ENCODE measurements at places on chromosomes 2 and 18. TPM values are rescaled to one million over a fixed set of nuclear protein-coding genes. Genes with fewer than 3 reads are reported as not detected.

DNA sequence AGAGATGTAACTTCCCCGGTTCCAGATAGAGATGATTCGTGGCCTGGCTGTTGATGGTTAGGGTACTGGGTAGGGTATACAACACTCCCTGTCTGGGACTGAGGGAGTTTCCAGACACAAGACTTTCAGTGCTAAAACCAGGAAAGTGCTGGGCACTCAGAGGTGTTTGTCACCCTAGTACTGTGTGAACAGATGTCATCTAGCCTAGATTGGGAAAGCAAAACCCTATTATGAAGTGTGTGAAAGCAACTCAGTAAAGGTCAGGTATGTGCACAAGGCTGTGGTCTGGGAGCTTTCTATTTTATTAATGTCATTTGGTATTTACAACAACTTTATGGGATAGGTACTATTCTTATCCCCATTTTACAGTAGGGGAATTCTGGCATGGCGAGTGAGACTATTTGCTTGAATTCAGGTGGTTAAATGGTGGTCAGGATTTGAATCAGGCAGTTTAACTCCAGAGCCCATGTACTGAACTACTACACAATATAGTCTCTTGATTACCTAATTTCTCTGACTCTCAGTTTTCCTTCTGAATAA is 2.6 kb downstream of the BZW1 start:
- H3K27ac ChIP-seq: no peak overlapping the region
- H3K36me3 ChIP-seq: peaks cover 54% of the 10 kb centered on the region
- H3K27me3 ChIP-seq: no peaks in the 10 kb centered on the region
- DNase-seq: no peak

DNA sequence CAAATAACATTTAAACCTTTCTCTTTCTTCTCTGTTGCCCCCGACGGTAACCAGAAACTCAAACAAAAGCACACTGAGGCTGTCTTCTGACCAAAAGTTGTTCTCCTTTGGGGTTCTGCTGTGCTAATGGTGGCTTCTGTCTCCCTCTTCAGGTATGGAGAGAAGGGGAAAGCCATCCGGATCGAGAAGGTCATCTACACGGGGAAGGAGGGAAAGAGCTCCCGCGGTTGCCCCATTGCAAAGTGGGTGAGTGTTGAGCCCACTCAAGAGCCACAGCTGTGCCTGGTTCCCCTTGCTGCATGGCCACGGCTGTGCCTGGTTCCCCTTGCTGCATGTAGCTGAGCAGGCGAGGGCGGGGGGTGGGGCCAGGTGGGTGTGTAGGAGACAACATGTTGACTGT is 67.4 kb downstream of the BOLA3 start:
- no peaks in the 10 kb centered on the region for H3K4me1 ChIP-seq
- H3K36me3 ChIP-seq: no peaks in the 10 kb centered on the region
- no peak for DNase-seq
- no peak overlapping the region for H3K4me3 ChIP-seq
- H3K27ac ChIP-seq: no peak overlapping the region

GRCh38 chr2:151576080-151576479 is 158.2 kb downstream of the NEB start:
- no peaks in the 10 kb centered on the region for H3K4me1 ChIP-seq
- H3K27ac ChIP-seq: no peak overlapping the region
- no peak for DNase-seq

DNA sequence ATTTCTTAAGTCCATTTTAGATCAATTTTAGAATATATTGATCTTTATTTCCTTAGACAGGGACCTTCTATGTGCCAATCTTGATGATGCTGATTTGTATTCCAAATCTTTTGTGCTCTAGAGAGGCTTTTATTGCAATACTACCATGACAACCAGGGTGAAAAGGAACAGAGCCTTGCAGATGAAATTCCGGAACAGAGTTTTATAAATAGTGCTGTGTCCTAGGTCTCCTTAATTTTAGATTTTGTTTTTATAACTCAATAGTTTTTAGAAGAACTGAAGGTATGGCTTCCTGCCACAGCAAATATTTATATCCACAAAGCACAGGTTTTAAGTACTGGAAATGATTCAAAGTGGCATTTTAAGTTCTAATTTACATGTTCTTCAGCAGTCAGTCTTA is 160.2 kb downstream of the PMAIP1 start:
- H3K36me3 ChIP-seq: no peaks in the 10 kb centered on the region
- no peak overlapping the region for H3K27ac ChIP-seq
- H3K4me1 ChIP-seq: no peaks in the 10 kb centered on the region
- H3K4me3 ChIP-seq: no peak overlapping the region

Gene SLC11A1
- total RNA-seq: 36.6 TPM

DNA sequence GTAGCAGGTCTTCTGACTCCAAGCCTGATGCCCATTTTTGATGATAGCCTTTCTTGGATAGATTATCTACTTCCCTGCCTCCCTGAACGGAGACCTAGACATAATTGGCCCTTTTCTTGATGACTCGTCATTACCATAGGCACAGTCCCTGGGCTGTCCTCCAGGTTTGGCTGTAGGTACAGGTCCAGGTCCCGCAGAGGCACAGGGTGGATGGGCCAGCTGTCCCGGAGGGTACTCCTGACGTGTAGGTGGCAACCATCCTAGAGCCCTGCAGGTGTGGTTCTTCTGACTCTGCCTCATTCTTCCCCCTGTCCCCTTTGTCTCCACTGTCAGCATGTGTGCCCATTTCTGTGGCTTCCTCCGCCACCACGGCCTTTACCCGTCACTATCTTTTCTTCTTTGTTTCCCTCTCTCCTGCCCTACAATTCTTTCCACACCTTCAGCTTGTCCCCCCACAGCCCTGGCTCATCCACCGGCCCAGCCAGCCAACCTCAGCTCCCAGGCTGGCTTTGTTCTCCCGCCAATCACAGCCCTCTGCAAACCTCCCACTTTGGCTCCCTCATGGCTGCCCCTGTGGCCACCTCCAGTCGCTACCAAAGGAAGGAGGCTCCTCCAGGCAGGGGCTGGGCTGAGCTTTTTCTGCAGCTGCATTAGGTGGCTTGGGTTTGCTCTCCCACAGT is 102.8 kb downstream of the SMAD7 start:
- H3K27ac ChIP-seq: no peak overlapping the region
- no peaks in the 10 kb centered on the region for H3K36me3 ChIP-seq
- H3K4me3 ChIP-seq: no peak overlapping the region
- H3K4me1 ChIP-seq: peaks cover 46% of the 10 kb centered on the region
- no peaks in the 10 kb centered on the region for H3K27me3 ChIP-seq

DNA sequence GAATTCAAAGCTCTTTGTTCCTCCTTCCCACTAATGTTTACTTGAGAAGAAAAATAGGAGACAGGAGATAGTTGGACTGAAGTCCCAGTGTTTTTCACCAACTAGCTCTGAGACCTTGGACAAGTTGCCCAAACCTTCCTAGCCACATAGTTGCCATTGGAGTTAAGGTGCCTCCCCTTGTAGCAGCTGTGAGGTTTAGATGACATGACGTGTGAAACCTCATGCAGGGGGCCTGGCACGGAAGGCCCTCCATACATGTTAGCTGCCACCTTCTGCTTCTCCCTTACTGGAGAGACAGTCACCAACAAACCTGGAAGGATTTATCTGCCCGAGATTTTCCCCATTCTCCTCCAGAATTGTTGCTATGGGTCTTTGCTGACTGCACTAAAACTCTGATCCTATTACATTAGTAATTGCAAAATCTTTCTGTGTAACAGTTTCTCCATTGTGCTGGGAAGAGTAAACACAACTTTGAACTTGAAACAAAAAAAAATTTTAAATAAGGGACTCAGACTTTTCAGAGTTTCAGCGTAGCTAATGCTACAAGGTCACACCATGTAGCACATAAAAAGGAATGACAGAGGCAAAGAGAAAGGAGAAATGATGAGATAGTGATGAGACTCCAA is 23.8 kb upstream of the CABYR start:
- no peaks in the 10 kb centered on the region for H3K36me3 ChIP-seq
- no peaks in the 10 kb centered on the region for H3K27me3 ChIP-seq
- no peaks in the 10 kb centered on the region for H3K4me1 ChIP-seq
- no peak overlapping the region for H3K4me3 ChIP-seq
- no peak for DNase-seq

Gene SERPINB4
- total RNA-seq: 77.3 TPM

Gene PTPRM
- 60.2 TPM for total RNA-seq

Gene CCNT2
- 34.6 TPM for total RNA-seq

GRCh38 chr2:173941567-173941966 is 23.6 kb downstream of the SP3 start:
- H3K27ac ChIP-seq: no peak overlapping the region
- DNase-seq: no peak
- H3K4me1 ChIP-seq: peaks cover 98% of the 10 kb centered on the region
- H3K4me3 ChIP-seq: no peak overlapping the region
- no peaks in the 10 kb centered on the region for H3K36me3 ChIP-seq

- H3K27ac ChIP-seq: no peak overlapping the region
- no peaks in the 10 kb centered on the region for H3K27me3 ChIP-seq
- H3K4me1 ChIP-seq: peaks cover 17% of the 10 kb centered on the region
- no peak for DNase-seq
- no peaks in the 10 kb centered on the region for H3K36me3 ChIP-seq
Observed at GRCh38 chr2:98088261-98088660, 1.3 kb downstream of the VWA3B start.

Gene RNU2-63P
- total RNA-seq: not detected

DNA sequence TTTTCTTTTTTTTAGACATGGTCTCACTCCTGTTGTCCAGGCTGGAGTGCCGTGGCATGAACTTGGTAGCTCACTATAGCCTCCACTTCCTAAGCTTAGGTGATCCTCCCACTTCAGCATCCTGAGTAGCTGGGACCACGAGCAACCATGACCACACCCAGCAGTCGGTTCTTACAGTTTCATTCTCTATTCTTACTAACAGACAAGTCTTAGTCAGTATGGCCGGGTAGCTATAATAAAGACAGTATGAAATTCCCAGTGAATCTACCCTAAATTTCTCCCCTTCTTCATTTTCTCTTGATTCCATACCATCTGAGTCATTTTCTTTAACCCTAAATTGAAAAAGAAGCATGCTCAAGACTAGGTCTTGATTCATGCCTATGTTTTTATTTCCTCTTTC is 775.3 kb upstream of the NRXN1 start:
- H3K36me3 ChIP-seq: no peaks in the 10 kb centered on the region
- H3K27ac ChIP-seq: no peak overlapping the region
- no peak for DNase-seq

- no peak overlapping the region for H3K27ac ChIP-seq
- H3K4me1 ChIP-seq: no peaks in the 10 kb centered on the region
- no peaks in the 10 kb centered on the region for H3K27me3 ChIP-seq
- H3K4me3 ChIP-seq: no peak overlapping the region
- no peaks in the 10 kb centered on the region for H3K36me3 ChIP-seq
Observed at GRCh38 chr2:142308744-142309143, 177.9 kb upstream of the LRP1B start.

Gene NEMP2
- 2.2 TPM for total RNA-seq

GRCh38 chr18:6509832-6510231 is 95.1 kb upstream of the L3MBTL4 start:
- H3K27ac ChIP-seq: peak overlapping the region; percentile 40
- H3K4me1 ChIP-seq: no peaks in the 10 kb centered on the region
- DNase-seq: no peak
- H3K4me3 ChIP-seq: no peak overlapping the region

GRCh38 chr2:8652774-8653426 is 29.0 kb upstream of the ID2 start:
- no peaks in the 10 kb centered on the region for H3K36me3 ChIP-seq
- DNase-seq: no peak
- no peaks in the 10 kb centered on the region for H3K27me3 ChIP-seq
- no peak overlapping the region for H3K4me3 ChIP-seq
- H3K4me1 ChIP-seq: no peaks in the 10 kb centered on the region
- H3K27ac ChIP-seq: no peak overlapping the region

DNA sequence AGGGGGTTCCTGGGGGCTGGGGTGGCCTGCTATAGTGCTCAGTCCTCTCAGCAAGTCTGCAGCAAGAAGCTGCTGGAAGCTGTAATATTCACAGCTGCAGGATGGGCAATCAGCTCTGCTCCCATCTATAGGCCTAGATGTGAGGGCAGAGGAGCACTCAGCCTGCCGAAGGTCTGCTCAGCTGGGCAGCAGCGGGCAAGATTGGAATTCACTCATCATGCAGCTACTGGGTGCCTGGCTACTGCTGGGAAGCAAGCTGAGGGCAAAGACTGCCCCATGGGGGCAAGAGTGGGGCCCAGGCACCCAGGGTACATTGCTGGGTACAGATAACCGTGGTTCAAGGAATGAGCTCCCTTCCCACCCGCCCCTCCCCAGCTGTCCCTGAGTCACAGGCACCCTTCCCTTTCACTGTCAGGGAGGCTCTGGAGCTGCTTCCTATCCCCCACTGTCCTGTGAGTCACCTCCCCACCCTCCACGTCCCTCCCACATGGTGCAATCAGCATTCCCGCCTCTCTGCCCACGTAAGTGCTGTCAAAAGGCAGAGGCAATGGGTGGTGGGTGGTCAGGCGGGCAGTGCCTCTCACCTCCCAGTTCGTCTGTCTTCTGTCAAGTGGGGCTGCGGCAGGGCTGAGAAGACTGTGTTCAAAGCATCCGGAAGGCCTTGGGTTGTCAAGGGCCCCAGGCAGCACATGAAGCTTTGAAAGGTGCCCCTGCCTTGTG is 169.2 kb downstream of the TRIM43 start:
- H3K27ac ChIP-seq: no peak overlapping the region
- H3K36me3 ChIP-seq: no peaks in the 10 kb centered on the region
- H3K4me3 ChIP-seq: no peak overlapping the region
- H3K27me3 ChIP-seq: no peaks in the 10 kb centered on the region
- no peak for DNase-seq

Gene ARL4C
- total RNA-seq: 17.4 TPM

Gene PMAIP1
- 7.4 TPM for total RNA-seq

Gene ALLC
- total RNA-seq: not detected

Gene PRKCE
- total RNA-seq: 11.8 TPM

DNA sequence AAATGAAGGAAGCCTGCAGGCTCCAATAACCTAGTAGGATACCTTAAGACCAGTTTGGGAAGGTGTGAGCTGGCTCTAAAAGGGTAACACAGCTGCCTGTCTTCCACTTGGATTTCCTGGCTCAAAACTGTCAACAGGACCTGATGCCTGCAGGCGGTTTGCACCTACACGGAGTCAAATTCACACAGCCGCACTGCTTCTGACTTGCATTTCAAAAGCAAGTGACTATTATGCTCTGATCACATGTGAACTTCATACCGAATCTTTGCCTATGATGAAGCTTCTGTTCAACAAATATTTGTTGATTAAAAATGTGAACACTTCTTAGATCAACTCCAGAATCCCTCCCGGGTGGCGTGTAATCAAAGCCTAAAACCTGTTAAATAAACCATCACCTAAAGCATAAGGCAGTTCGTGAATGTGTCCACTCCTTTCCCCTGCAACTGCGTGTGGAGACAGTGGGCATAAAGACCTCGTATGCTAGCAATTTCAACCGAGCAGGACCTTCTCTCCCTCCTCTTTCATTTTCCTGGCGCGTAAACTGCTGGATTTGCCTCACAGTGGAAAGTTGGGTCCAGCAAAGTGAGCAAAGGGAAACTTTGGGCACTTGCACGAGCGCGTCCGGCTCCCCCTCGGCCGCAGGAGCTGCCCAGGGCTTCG is 784 bp downstream of the CRACDL start:
- H3K4me3 ChIP-seq: peak overlapping the region; percentile 45
- no peak for DNase-seq
- no peaks in the 10 kb centered on the region for H3K36me3 ChIP-seq
- peaks cover 21% of the 10 kb centered on the region for H3K4me1 ChIP-seq
- no peaks in the 10 kb centered on the region for H3K27me3 ChIP-seq
- no peak overlapping the region for H3K27ac ChIP-seq

- no peaks in the 10 kb centered on the region for H3K27me3 ChIP-seq
- H3K4me1 ChIP-seq: peaks cover 8% of the 10 kb centered on the region
- DNase-seq: no peak
- H3K27ac ChIP-seq: no peak overlapping the region
- no peaks in the 10 kb centered on the region for H3K36me3 ChIP-seq
- no peak overlapping the region for H3K4me3 ChIP-seq
Observed at GRCh38 chr2:168220965-168221819, 26.2 kb downstream of the STK39 start.

Gene ANKRD30BL
- 1.2 TPM for total RNA-seq

Measured in vagina (tissue), 2 donors.